Stimulated activated CD4-positive, alpha-beta T cell treated with anti-CD3 and anti-CD28 coated beads, Interleukin-15, amount 100 ng/mL, for 1 hour (primary cell): ENCODE measurements at places on chromosomes 4 and X.

DNA sequence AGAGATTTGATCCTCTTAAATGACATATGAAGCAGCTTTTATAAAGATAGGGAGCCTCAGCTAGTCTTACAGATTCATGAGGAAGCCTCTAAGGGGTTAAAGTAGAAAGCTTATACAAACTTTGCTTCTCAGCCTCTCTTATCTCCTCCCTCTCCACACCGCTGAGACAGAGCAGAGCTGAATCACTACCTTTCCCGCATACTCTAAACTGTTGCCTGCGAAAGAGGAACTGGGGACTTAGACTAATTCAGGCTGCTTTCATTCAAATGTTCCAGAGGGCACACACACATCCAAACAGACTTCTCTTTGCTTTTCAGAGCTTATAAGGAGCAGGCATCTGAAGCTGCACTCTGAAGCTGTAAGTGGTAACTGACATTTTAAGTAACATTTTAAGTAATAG, at the start of gene SERTM2:
TSS of gene SERTM2 (plus strand) at position 169 of the 400 bp plus-strand sequence. CDS start 7,213 bp downstream, outside the sequence.
- no peak for DNase-seq

DNA sequence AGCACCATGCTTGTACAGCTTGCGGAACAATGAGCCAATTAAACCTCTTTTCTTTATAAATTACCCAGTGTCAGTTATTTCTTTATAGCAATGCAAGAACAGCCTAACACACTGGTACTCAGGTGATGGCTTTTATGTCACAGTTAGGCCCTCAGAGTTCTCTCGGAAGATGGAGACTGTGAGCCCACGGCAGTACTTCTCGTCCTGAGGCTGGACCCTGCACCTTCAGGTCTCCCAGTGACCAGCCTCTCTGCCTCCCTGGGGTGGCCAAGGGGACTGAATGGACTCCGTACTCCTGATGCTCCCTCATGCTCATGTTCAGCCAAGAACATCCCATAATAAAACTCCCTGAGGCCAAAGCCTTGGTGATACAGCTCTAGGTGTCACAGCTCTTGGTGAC, 25.0 kb upstream of the PDLIM3 start:
- no peak for DNase-seq

GRCh38 chrX:1264556-1264955, 4.1 kb upstream of the CSF2RA start:
- no peak for DNase-seq

- DNase-seq: no peak
Measured at GRCh38 chr4:173522160-173522950, 7.7 kb downstream of the HAND2 start.

DNA sequence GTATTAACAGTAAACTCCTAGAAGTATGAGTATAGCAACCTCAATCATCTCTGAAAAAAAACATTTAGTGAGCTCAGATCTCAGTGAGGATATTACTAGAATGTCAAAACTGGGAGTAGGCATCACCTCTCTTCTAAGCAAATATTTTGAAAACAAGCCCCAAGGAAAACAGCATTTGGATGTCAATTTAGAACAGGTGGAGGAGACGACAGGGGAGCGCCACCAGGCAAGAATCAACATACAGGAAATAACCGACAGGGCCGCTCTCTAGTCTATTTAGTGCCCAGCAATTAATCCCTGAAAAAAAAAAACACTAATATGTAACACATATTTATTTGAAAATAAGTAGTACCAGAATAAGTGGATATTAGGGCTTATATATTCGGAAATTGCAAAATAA, 940.3 kb upstream of the ADGRL3 start:
- no peak for DNase-seq
